ENCODE measurements at places on chromosomes 3 and 15.

- no peak for DNase-seq
Measured at GRCh38 chr3:75768303-75769017, 16.9 kb downstream of the ZNF717 start.

DNA sequence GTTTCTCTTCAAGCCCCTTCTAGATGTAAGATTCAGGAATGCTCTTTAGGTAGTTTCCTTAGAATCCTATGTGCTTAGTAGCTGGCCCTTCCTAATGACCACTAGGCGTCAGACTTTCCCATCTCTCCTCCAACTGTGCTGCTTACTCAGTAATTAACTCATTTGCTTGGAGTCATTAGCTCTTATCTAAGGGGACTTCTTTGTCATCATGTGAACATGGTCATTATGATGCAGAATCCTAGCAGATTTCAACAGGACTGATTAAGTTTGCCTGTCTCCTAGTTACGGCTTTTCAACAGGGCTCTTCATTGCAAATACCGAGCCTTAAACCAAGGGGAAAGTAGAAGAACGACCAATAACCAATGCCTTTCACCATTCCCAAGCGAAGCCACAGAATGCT, 46.4 kb downstream of the GJD2 start:
- peak; percentile 64 for DNase-seq

- no peak for DNase-seq
Measured at GRCh38 chr3:112602217-112602838, 38.6 kb downstream of the CCDC80 start.

GRCh38 chr15:31556494-31557150, 230.0 kb downstream of the KLF13 start:
- DNase-seq: no peak

DNA sequence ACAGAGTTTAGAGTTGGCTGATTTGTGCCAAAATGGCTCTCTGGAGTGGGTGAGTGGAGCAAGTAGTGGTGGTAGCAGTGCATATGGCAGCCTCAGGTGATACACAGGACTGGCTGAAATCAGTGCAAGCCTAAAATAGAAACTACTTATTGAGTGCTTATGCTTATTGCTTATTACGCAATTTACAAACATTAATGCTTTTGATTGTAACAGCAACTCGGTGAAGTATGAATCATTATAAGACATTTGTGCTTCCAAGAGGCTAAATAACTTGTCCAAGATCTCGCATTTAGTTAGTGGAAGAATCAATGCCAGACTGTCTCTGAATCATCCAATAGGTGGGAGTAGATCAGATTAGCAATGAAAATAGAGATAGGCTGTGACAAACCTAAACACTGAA, 353.8 kb downstream of the NAALADL2 start:
- DNase-seq: peak; percentile 21

DNA sequence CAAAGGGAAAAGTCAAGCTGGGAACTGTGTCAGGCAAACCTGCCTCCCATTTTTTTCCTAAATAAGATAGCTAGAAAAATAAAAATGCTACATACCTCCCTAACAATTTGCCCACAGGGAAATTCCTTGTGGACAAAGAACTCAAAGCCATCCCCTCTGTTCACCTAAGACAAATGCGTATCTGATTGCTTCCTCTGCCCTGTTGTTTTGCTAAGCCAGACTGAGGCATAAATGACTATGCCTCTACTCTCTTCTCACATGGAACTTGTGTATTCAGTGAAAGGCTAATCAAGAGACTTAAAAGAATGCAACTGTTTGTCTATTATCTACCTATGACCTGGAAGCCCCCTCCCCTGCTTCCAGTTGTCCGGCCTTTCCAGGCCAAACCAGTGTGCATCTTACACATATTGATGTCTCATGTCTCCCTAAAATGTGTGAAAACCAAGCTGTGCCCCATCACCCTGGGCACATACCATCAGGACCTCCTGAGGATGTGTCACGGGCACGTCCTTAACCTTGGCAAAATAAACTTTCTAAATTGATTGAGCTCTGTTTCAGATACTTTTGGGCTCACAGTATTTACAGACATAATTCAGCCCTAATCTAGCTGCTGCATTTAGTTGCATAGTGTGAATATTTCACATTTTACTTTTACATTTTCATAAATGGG, 15.8 kb downstream of the CHD2 start:
- DNase-seq: no peak

DNA sequence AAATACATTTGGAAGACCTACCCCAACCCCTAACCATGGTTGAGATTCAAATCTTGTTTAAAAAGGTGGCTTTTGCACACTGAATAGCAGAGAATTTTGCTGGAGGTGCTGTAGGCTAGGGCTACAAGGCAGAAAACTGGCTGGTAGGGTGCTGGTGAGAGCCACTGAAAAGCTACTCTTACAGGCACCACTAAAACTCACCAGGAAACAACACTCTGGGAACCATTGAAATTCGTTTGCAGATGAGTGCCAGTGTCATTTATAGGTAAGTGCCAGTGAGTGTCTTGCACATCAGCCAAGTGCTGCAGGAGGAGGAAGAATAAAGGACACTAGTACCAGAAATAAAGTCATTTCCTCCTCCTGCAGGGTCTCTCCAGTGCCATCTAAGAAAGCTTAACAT, 610.2 kb downstream of the ZNF385D start:
- DNase-seq: no peak

GRCh38 chr15:50543556-50543955, 2.9 kb downstream of the USP50 start:
- DNase-seq: peak; percentile 27

DNA sequence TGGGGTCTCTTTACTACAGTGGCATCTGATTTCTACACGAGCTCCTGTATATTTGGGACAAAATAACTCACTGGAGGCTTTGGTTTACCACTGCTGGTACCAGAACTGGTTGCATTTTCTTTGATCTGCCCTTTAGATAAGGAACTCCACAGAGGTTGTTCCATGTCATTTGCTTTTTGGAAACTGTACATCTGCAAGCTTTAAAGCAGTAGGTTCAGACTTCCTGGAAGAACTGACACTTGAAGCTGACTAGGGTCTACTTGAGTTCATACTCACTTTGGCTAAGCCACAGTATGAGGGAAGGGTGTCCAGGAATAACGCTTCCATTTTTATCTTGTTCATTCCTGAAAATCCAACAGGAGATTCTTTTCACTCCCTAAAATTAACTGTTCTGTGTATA, 86.4 kb downstream of the WWTR1 start:
- no peak for DNase-seq

GRCh38 chr3:77370413-77370812, 330.5 kb downstream of the ROBO2 start:
- peak; percentile 6 for DNase-seq

DNA sequence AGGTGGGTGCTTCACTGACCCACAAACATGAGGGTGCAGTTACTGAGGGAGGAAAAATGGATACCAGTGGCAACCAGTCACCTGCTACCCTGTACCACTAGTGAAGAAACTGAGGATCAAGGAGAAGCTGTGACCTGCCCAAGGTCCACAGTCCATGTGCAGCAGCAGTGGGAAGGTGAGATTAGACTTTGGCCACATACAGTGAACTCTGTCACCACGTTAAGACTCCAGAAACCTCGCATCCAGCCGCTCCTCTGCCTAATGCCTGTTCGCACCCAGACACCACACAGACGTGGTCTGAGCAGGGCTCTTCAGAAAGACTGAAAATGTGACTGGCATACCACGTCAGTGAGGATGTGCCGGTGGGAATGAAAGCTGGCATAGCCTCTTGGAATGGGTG, 20.0 kb downstream of the TPRA1 start:
- no peak for DNase-seq

DNA sequence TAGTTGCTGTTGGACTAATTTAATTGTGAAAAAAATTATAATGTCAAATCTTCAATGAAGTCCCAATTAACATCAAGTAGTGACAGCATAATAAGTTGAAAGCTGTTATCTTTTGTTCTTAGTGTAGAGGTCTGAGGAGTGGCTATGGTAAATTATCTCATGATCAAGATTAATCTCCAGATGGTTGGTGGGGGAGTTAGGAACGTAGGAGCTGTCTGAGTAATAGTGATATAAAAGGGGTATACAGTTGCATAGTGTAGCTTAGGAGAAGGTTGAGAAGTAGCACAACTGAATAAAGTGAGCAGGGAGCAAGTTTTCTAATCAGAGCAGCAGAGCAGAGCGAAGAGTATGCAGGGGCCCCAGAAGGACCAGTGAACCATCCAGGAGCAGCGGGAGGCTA, 19.5 kb downstream of the TMOD2 start:
- peak; percentile 66 for DNase-seq

DNA sequence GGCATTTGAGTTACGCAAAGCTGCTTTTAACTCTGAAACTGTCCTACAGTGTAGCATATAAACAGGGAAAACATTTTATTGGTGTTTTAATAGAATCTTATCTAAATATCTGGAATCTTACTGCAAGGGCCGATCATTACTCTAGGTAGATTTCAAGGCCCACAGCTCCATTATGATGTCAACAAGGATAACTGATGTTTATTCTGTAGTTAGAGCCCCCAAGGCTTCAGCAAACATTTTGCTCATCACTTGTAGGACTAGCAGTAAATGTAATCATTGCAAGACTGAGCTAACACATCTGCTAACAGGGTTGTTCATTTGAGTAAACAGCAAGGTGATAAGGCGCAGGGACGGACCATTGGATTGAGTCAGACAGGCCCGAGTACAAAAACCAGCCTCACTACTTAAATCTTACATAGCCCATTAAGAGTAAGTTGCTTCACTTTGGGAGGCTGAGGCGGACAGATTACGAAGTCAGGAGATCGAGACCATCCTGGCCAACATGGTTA, 332.5 kb upstream of the TPRG1 start:
- peak; percentile 77 for DNase-seq

DNA sequence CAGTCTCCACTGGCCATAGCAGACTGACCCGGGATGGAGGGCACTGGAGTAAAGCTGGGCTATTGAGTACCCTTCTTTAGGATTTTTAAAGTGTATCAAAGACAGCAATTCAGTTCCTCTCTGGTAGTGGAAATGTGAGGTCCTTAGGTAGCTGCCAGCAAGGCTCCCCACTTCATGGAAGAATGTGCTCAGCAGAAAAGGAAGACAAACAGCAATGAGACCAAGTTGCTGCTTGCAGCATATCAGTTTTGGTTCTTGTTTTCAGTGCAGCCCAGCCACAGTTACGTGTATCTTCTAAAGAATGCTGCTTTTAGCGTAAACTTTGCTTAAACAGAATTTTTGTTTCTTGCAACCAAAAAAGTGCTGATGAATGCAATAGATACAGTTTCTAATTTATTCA, 374.0 kb upstream of the CBLB start:
- DNase-seq: no peak

DNA sequence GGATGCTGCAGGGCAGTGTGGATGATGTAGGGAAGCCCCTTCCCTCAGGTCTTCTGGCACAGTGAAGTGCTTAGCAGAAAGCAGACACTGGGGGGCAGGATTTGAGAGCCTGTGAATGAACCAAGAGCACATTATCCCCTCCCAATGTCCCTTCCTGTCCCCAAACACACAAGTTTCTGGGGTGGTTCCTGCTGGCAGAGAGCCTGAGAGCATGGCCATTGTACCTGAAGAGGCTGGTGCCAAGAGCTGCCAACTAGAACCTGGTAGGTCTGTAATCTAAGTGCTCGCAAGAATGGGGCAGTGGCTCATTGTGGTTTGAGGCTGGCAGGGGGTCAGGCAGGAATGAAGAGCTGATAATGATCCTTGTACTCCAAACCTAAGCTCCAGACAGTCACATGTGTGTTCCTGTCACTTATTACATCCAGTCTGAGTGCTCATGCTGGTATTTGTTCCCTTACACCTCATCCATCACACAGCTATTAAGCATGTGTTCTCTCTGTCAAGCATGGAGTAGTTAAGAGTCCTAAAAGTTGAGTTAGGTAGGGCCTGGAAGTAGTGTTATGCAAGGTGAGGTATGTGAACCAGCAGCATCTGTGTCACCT, 6.7 kb upstream of the CCR1 start:
- DNase-seq: no peak

- DNase-seq: no peak
Measured at GRCh38 chr3:99084156-99084555, 182.7 kb upstream of the DCBLD2 start.

GRCh38 chr3:143375698-143376097, 256.1 kb downstream of the CHST2 start:
- no peak for DNase-seq

All from amniotic epithelial cell (primary cell).